Cerebellar nuclear complex (tissue), 1 donor: ENCODE measurements at places on chromosomes 13 and 19.

DNA sequence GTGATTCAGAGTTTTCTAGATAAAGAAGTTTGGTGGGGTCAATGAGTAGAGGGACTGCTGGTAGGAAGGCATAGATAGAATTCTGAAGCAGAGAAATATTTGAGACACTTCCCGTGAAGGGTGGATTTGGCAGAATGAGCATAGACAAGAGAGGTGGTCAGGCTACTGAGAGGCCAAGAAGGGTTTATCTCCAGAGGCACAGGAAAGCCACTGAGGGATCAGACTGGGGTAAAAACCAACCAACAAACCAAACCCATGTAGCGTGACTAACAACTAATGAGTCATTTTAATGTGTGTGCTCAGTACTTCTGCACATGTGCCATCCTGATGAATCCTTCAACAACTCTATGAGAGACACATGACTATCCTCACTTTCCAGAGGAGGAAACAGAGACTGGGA lies 60.0 kb upstream of the SERP2 start:
- DNase-seq = no peak

DNA sequence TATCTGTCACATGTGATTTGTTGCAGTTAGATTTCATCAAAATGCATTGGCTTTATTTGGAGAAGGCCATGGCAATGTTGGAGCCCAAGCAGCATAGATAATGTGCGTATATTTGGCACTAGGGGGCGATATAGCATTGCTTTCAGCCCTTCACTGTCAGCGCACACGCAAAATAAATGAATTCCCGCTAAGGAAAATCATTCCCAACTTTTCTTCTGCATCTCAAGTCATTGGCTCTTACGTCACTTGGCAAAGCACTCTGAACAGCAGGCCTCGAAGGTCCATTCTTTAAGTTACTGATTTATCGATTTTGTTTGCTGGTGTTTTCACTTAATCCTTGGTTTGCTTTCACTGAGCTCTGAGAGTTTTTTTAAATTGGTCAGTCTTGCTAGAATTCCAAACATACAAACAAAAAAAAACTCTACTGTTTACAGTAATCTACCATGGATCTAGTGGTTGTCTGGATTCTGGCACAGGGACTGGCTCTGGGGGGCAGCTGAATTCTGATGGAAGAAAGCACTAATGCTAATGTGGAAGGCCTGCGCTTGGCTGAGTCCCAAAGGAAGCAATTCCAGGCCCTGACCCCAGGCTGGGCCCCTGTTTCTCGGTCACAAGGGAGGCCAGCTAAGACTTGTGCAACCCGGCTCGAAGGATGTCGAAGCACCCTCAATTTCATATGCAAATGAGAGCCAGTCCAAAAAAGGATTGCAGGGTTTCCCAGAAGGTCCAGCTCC lies 97.7 kb upstream of the IPO5 start:
- DNase-seq = no peak

DNA sequence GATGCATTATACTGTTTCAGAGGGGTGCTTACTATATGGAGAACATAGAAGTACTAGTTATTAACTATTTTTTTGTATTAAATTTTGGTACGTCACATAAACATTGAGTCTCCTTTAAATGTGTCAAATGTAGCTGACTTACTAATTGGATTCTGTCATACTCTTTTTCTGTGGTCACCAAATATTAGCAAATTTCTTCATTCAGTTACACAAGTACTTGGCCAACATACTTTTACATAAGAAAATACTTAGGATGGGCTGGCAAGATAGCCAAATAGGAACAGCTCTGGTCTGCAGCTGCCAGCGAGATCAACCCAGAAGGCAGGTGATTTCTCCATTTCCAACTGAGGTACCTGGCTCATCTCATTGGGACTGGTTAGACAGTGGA lies 19.2 kb downstream of the LPAR6 start:
- DNase-seq = no peak

GRCh38 chr19:39021063-39021462 lies 11.3 kb downstream of the FBXO27 start:
- DNase-seq = no peak

- DNase-seq = no peak
These were observed 30.9 kb downstream of the SERP2 start for GRCh38 chr13:44404261-44405132.
